ENCODE measurements at places on chromosomes 13 and 19.

DNA sequence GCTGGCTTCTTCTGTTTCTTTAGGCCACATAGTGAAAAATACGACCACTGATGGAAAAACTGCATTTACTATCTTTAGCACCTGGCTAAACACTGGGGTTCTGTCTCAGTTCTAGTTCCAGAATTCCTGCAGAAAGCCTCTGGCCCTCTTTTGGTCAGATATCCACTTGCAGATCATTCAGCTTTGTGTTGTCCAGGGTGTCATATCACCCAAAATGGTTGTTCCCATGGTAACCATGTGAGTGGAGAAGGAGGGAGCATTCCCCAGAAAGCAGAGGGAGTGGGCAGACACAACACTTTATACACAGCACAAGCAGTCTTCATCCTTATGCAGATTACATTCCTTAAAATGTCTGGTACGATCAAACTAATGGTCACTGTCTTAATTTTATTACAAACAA is 73.5 kb downstream of the CAB39L start:
- no peak for DNase-seq

DNA sequence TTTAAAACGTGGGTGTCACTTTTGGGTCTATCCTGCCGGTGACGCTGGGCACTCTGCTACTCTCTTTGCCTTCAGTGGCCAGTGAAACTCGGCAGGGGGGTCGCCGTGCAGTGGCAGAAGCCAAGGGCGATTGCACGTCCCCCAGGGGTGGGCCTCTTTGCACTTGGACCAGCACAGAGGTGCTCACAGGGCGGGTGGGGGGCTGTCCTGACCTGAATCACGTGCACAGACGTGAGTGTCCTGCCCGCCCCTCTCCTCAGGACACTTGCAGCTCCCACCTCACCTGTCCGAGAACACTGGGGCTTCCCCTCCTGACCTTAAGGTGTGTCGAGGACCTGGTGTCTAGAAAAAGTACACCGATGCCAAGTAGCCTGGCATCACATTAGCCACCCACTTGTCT is 16.1 kb downstream of the COL4A1 start:
- DNase-seq = no peak

DNA sequence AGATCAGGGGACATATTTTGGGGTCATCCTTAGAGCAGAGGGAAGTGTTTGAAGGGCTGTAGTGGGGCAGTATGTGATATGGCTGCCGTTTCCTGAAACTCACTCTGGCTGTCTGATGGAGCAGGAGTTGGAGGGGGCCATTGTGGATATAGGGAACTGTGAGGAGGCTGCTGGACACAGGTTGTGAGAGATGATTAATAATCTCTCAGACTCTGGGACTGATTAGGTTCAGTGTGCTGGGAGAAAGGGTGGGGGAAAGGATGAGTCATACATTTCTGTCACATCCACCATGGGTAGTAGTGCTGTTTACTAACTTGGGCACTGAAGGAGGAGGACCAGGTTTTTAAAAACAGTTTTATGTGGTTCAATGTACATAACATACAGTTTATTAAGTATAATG is 4.8 kb downstream of the B3GLCT start:
- DNase-seq = peak; percentile 32

DNA sequence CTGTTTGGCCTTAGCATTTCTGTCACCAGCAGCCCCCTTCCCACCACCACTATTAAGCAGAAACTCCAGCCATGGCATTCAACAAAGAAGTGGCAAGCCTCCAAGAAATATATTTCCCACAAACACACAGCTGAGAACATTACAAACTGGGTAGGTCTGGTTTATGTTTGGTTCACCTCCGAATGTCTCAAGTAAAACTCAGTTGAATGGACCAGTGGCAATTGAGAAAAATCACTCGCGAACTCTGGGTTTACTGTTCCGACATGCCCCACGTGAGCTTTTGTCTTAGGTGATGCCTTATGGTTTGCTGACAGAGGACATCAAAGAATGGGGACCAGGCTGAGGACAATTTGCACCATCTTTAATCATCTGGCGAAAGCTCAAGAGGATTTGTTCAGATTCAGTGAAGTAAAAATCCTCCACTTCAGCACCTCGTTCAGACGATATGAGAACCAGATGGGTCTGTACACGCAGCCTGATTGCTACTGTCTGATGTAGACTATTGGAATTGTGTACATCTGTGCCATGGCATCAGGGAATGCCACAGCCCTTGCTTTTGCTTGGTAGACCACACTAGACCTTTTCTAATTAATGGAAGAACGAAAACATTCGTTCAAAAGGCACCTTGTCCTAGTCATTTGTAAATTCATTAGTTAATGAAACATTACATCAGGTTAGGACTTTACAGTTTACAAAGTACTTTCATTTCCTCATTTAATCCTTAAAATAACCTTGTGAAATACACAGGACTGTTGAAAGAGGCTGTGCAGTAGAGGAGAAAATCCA is 59.4 kb downstream of the SLC10A2 start:
- no peak for DNase-seq

DNA sequence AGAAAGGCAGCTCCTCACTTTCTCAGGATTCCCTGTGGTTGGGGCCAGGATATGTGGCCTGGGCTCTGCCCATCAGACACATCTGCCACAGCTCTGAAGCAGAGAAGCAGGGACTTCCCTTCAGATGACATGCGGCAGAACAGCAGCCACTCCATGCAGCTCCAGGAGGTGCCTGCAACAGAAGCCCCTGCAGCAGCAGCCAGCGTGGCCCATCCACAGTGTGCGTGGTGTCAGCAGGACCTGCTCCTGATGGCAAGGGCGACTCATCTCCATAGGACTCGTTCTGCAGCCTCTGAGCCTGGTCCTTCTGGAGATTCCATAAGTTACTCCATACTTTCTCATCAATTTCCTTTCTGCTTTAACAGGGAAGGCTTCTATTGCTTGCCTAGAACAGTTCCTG is 105.0 kb downstream of the SUCLA2 start:
- DNase-seq = no peak

DNA sequence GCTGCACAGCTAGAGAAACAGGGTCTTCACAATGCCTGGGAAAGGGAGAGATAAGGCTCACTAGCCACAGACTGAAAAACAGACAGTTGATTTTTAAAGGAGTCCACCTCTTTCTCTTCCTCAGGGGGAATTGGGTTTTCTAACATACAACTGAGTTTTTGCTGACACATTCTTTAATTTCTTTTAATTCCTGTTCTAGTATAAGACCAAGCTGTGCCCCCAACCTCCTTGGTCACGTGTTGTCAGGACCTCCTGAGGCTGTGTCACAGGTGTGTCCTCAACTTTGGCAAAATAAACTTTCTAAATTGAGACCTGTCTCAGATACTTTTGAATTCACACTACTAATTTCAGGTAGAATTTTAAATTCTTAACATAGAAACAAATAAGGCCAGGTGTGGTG is 12.1 kb upstream of the ZNF492 start:
- DNase-seq = no peak

DNA sequence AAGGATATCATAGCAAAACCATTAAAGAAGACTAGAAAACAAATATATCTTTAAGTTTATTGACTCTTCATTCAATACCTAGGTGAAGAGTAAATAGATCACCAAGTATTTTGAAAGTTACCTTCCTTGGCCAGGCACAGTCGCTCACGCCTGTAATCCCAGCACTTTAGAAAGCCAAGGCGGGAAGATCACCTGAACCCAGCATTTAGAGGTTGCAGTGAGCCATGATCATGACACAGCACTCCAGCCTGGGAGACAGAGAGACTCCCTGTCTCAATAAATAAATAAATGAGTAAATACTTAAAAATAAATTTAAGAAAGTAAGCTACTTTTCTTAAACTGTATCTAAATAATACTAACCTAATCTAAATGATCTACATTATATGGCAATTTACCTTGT is 8.9 kb upstream of the WBP4 start:
- no peak for DNase-seq

GRCh38 chr13:94057618-94058186 is 421.8 kb downstream of the DCT start:
- DNase-seq = no peak

DNA sequence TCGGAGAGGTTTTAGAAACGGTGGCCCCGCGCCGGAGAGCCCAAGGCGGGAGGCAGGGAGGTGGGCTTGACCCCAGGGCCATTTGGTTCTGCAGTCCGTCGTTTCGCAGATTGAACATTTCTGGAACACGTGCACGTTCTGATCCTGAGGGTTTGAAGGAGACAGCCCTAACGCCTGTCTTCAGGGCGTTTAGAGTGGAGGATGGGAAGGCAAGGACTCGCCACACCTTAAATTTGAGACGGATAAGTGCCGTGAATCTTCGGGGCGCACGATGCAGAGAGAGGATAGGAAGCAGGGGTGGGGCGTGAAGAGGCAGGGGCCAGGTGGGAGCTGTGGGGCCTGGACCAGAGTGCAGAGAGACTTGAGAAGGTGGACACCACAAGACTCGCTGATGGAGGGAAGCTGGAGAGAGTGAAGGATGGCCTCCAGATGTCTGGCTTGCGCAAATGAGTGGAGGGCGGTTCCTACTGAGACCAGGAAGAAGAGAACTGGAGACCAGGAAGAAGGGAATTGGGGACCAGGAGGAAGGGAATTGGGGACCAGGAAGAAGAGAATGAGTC is 804 bp upstream of the MIER2 start:
- no peak for DNase-seq

- DNase-seq = no peak
These were observed 622.6 kb upstream of the PCDH20 start for GRCh38 chr13:62038214-62038613.

DNA sequence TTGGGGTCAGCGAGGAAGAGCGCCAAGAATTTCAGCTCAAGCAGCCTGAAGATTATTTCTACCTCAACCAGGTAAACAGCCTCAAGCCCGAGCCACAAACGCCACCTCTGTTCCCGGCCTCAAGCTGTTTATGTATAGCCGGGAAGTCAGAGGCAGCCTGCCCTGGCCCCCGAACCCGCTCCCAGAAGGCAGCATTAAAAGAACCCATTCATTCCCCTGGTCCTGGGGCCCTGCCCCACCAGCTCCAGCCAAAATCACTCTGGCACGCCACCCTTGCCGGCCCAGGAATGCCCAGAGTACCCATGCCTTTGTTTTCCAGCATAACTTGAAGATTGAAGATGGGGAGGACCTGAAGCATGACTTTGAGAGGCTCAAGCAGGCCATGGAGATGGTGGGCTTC is 61.2 kb upstream of the USE1 start:
- no peak for DNase-seq

DNA sequence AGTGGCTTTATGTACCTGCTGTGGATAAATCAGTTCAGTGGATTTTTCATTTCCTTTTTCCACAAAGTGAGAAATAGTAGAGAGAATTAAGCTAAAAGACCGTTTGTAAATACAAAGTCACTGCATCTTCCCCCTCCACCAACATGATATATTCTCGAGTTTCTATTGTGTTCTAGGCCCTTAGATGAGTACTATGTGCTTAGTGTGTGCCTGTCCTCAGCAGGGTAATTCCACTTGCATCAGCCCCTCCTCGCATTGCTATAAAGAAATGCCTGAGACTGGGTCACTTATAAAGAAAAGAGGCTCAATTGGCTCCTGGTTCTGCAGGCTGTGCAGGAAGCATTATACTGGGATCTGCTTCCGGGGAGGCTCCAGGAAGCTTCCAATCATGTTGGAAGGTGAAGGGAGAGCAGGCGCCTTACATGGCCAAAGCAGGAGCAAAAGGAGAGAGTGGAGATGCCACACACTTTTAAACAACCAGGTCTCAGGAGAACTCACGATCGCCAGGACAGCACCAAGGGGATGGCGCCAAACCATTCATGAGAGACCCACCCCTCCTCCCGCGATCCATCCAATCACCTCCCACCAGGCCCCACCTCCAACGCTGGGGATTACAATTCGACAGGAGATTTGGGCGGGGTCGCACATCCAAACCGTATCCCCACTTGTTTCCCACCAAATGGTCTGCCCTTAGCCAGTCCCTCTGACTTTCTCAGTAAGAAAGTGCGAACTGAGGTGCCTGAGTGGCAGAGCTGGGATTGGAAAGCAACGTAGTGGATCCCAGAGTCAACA is 102.3 kb upstream of the ABCC4 start:
- no peak for DNase-seq

DNA sequence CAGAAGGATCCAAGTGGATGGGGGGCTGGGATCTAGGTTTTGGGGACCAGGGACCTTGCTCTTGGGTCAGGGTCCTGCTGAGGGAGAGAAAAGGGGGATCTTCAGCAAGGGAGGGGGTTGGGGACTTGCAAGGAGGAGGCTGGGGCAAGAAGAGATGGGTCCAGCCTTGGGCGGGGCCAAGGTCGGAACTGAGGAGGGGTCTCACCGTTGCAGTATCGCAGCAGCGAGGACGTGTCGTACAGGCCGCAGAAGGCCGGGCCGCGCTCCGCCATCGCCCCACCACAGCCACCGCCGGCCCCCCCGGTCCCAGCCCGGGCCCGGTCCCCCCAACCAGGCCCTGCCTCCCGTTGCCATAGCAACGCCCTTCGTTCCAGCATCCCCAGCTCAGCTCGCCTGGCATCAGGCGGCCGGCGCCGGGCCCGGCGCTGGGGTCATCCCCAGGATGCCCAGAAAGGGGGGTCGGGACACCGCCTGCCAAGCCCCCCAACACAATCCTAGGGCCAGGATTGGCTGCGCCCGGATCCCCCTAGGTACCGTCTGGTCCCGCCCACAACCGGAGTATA is 6.0 kb upstream of the EML2 start:
- DNase-seq = no peak

GRCh38 chr13:44694842-44695241 is 118.7 kb upstream of the TSC22D1 start:
- no peak for DNase-seq

- DNase-seq = no peak
These were observed 1130.2 kb upstream of the MIR17HG start for GRCh38 chr13:90217275-90217674.

GRCh38 chr13:24682353-24682752 is 2.1 kb downstream of the ATP12A start:
- no peak for DNase-seq

DNA sequence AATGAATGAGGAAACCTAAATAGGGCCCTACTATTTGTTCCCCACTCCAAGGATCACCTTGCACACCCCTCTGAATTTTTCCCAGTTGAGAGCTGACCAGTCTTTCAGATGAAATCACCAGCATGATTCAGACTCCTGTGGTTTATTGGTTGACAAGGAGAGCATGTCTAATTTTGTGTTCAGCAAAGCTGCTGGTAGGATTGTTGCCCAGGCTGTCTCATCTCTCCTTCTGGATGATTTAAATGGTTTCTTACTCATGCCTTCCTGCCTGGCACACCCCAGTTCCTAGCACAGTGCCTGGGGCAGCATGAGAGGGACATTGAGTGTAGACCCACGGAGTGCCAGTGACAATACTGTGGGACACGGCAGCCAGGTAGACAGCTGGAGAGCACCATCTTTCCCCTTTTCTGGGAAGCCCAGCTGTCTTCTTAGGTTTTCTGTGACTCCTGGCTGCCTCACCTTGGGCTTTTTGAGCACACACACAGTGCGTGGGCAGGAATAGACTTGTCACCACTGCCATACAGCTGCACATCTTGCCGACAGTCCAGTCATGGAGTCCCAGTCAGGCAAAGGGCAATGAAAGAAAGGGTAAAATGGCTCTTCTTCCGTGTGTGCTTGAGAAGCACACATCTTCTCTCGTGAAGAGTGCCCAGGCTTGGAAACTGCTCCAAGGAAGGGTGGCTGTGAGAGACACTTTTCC is 12.3 kb downstream of the FGF9 start:
- DNase-seq = peak; percentile 88

- no peak for DNase-seq
These were observed 167.2 kb downstream of the FGF14 start for GRCh38 chr13:102234618-102235017.

All from ACHN (cell line).